ENCODE measurements at places on chromosomes 7 and 10.

- no peak for DNase-seq
These were observed 75.8 kb downstream of the GNAI1 start for GRCh38 chr7:80210400-80210799.

DNA sequence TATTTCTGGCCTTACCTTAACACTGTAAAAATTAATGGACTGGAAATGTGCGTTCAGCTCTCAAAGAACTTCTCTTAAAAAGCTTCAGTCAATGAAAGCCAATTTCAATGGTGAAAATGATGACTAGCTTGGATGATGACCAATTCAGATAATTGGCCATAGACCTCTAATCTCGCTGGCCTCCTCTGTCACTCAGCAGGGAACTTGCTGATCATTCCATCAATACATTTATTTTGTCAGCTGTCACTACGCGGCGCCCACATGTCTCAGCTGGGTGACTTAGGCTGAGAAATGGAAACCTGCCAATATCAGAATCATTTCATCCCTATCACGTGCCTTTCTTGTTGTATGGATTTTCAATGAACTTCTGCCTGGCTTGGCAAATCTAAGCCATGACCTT is 673.0 kb upstream of the AUTS2 start:
- no peak for DNase-seq

GRCh38 chr7:35825974-35826373 is 25.1 kb downstream of the SEPTIN7 start:
- DNase-seq: no peak

- DNase-seq: no peak
These were observed 1.2 kb upstream of the GDI2 start for GRCh38 chr10:5814110-5815107.

- DNase-seq: no peak
These were observed 176.3 kb upstream of the BMPER start for GRCh38 chr7:33728873-33729551.

- DNase-seq: no peak
These were observed 93.5 kb downstream of the DYNC1I1 start for GRCh38 chr7:95865716-95866371.

GRCh38 chr10:3784510-3785250 is at the start of gene KLF6:
KLF6 (minus strand) TSS chr10:3785209; CDS start chr10:3785014, 195 bp downstream.
- no peak for DNase-seq

- DNase-seq: no peak
These were observed 149.1 kb downstream of the EBF3 start for GRCh38 chr10:129814681-129815646.

- DNase-seq: no peak
These were observed 18.7 kb downstream of the TTYH3 start for GRCh38 chr7:2650451-2650850.

DNA sequence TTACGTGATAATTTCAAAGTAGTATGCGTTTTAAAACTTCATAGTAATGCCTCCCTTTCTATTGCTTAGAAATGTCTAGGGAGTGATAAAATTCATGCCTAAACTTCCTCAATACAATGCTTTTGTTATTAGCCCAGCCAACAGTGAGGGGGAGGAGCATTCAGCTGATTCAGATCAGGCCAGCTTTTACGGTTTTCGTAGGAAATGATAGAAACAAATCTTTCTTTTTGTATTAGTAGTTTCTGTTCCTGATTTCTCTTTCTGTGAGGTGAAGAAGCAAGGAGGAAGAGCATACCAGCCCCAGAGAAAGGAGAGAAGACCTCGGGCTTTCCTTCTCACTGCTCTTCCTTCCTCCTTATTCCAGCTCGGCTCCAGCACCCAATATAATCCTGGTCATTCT is 35.2 kb upstream of the ITPRID1 start:
- no peak for DNase-seq

GRCh38 chr10:67606572-67606971 is 89.4 kb downstream of the CTNNA3 start:
- no peak for DNase-seq

DNA sequence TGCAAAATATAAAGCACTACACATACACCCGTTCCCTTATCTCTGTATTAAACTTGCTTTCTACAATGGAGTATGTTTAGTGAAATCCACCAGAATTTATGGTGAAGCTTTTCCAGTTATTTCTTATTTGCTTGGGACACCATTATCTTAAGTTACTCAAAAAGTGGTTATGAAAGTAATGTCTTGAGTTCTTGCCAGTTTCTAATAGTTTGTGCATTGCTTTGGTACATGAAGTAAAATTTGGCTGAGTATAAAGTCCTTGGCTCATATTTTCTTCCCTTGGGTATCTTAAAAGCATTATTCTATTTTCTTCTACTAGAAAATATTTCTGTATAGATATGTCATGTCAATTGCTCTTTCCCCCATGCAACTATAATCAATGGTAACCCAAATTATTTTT is 85.2 kb downstream of the POLR1F start:
- DNase-seq: no peak

DNA sequence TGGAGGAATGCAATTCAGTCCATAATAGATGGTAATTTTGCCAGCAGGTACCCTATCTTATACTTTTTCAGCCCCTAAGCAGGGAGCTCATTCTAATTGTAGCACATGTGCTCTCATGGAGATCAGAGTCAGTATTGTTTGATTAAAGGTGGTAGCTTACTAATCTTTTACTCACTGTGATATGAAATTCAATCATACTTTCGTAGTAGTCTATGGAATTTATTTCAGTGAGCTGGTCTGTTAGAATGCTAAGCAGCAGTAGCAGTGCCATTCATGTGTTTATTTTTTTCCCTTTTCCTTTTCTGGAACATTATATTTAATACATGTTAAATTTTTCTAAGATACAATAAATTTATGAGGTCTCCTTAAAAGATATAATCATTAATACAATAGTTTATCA is 109.0 kb downstream of the ST7 start:
- no peak for DNase-seq

DNA sequence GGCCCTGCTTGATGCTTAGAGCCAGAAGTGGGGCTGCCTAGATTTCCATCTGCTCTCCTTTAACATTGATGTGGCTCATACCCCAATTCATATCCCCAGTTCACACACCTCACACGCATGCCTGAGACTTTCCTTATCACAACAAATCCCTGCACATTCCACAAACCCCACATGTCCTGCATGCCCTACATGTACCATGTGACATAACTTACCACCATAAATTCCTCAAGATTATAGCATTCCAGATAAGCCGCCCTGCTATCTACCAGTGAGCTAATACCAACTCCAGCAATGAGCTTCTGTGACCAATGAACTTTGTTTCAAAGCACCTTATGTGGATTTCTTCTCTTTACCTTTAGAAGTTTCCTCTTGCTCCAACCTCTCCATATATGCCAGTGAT is 104.7 kb upstream of the RAB11FIP2 start:
- no peak for DNase-seq

- DNase-seq: no peak
These were observed 71.2 kb downstream of the TRRAP start for GRCh38 chr7:98949336-98950044.

DNA sequence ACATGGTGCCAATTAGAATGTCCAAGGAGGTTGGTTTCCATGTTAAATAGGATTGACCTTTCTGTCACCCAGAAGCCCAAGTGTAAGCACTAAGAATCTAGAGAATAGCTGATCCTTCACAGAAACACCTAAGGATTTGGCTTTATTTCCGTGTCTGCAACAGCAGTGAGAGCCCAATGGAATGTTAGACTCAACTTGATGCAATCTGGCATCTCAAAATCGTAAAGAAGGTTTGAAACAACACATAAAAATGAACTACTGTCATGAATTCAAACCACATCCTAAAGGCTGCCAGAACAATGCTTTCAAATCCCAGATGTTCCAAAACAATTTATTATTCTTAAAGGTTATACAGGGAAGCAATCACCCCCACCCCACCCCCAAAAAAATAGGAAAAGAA is 18.6 kb downstream of the PPP1R3C start:
- no peak for DNase-seq

GRCh38 chr7:90726120-90726519 is 130.0 kb downstream of the CDK14 start:
- DNase-seq: no peak

DNA sequence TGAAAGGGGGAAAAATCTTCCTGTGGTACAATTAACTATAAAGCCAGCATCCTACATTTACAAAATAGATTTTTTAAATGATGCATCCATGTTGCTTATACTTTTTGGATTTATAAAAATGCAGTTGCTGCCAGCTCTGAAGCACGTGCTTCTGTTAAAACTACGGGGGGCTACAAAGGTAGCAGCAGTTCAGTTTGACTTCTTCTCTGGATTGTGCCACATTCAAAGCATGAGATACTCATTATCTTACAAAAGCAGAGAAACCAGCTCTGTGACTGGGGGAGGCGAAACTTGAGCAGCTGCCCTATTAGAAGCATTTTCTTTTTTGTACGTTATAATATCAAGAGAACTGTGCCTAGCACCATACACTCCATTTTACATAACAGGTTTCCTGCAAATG is 31.1 kb downstream of the NEUROD6 start:
- DNase-seq: no peak

GRCh38 chr10:130485958-130486895 is 350.0 kb downstream of the GLRX3 start:
- DNase-seq: no peak
